CD4-positive, CD25-positive, alpha-beta regulatory T cell (primary cell): ENCODE measurements at places on chromosomes 2 and 18.

GRCh38 chr2:15863494-15864175 is 76.7 kb upstream of the MYCN start:
- no peak for DNase-seq

DNA sequence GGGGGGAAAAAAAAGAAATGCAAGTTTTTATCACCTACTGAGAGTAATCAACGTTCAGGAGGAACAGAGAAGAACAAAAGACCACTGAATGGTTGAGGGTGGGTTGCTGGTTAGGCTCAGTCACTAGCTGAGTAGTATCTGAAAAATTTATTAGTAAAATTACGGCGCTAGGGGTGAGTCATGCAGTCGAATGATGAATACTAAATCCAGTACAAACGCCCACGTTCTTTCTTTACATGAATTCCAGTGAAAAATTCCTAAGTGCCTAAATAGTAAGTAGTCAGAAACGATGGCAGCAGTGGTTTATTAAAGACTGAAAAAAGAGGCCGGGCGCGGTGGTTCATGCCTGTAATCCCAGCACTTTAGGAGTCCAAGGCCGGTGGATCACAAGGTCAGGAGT is 52.0 kb downstream of the TEKT4 start:
- DNase-seq, result no peak

DNA sequence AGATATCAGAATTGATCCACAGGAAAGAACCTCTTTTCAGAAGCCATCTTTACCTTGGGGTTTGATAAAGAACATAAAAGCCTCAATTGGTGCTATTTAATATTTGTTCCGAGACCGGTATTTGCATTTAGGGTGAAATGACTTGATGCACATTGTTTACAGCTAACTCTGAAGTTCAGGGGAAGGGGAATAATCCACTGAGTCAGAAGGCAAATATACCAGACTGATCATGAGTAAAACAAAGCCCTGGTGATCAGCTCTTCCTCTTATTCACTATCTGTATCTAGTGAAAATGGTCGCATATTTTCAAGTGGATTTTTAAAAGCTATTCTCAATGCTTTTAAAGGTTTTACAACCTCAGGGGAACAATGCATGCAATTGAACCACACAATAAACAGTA is 53.0 kb upstream of the ATP8B1 start:
- no peak for DNase-seq

DNA sequence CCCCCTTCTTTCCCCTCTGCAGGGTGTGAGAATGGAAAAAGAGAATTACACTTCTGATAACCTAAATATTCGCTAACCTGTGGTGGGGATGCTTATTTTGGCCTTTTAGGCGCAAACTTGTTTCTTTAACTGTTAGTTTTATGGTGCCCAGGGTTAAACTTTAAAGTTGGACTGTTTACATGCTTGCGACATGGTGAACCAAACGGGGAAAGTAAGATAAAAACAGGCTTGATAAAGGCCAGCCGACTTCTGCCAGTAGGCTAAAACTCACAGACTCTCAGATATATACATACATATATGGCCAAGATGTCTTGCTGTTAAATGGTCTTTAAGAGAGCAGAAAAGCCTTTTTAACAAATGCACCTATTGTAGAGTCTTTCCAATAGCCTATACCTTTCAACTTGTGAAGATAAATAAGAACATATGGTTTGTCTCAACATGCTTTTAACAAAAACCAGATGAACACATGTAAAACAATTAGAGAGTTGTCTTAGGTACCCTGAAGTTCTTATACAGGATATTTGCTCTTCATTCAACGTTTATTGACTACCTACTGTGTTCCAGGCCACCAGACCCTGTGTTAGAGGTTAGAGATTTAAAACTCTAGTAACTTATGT is 29.0 kb downstream of the PRKCE start:
- DNase-seq, result no peak

- no peak for DNase-seq
These were observed 85.5 kb upstream of the PGAP1 start for GRCh38 chr2:197011801-197012641.

DNA sequence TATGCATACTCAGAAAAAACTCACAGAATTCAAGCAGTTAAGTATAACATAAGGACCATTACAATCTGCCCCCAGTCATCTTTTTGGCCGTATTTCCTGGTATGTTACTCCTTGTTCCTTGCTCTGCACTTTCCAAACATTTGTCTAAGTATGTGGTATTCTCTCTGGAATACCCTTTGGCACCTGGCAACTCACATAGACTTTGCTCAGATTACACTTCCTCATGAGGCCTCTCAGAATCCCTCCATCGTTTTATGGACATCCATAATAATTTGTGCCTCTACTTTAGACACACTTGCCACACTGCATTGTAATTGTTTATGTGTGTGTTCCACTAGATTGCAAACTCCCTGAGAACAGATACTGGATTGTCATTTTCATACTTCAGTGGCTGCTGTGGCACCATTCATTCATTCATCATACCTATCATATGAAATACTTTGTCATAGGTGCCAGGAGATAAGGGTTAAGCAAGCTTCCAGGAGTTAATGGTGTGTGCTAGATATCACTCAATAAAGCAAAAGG is 84.0 kb downstream of the HIBCH start:
- DNase-seq, result no peak

GRCh38 chr2:38438133-38438882 is 61.2 kb upstream of the ATL2 start:
- no peak for DNase-seq

DNA sequence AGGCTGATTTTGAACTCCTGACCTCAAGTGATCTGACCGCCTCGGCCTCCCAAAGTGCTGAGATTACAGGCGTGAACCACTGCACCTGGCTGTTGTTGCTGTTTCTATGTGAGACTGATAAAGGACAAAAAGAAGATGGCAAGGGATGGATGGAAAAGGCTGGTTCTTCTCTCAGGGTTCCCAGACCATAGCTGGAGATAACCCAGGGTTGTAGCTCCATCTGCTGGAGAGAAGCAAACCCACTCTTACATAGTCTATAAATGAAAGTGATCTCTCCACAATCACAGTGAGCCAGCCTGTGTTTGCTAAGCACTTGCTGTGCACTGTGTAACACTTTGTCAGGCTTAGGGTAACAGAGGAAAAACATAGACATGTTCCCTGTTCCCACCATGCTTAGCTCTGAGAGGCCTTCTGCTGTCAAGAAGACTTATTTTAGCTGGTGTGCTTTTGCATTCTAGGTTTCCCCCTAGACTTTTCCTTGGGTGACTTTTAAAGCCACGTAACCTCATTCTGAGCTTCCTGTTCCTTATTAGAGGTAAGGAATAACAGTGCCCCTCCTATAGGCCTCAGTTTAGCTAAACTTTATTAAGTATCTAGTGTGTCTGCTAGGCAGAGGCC is 49.7 kb downstream of the LIMS1 start:
- DNase-seq, result peak; percentile 77

GRCh38 chr2:6806604-6807003 is 59.1 kb downstream of the CMPK2 start:
- no peak for DNase-seq
